ENCODE measurements at places on chromosomes 6 and 20. TPM values are rescaled to one million over a fixed set of nuclear protein-coding genes. Genes with fewer than 3 reads are reported as not detected.

Gene NOTCH4
- total RNA-seq = 0.82 TPM

Gene MCM3
- 30.3 TPM for total RNA-seq

Gene GJA10
- total RNA-seq = not detected

Gene ESR1
- 0.83 TPM for total RNA-seq

Gene THEMIS
- total RNA-seq = not detected

Gene NOX3
- not detected for total RNA-seq

Gene ASCC3
- 66.8 TPM for total RNA-seq

Gene CYP21A2
- not detected for total RNA-seq

Gene GABRR1
- total RNA-seq = not detected

Gene GSS
- 66.1 TPM for total RNA-seq

Gene CLPSL1
- not detected for total RNA-seq

All from smooth muscle cell of the coronary artery (primary cell).